ENCODE measurements at places on chromosomes 13 and 19.

DNA sequence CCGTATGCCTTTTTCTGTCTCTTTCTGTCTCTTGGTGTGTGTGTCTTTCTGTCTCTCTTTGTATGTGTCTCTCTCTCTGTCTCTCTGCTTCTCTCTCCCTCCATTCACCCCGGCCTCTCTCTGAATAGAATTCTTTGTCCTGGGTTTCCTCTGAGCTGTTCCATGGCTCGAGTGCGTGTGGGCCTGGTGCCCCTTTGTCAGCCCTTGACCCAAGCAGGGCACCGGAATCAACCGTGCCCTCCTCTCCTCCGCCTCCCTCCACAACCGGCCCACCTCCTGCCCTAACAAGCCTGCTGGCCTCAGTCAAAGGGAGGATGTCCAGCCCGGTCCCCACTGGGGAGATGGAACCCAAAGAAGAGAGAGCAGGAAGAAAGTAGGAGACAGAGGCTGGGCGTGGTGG, 3.2 kb downstream of the AXL start:
- no peak for DNase-seq

DNA sequence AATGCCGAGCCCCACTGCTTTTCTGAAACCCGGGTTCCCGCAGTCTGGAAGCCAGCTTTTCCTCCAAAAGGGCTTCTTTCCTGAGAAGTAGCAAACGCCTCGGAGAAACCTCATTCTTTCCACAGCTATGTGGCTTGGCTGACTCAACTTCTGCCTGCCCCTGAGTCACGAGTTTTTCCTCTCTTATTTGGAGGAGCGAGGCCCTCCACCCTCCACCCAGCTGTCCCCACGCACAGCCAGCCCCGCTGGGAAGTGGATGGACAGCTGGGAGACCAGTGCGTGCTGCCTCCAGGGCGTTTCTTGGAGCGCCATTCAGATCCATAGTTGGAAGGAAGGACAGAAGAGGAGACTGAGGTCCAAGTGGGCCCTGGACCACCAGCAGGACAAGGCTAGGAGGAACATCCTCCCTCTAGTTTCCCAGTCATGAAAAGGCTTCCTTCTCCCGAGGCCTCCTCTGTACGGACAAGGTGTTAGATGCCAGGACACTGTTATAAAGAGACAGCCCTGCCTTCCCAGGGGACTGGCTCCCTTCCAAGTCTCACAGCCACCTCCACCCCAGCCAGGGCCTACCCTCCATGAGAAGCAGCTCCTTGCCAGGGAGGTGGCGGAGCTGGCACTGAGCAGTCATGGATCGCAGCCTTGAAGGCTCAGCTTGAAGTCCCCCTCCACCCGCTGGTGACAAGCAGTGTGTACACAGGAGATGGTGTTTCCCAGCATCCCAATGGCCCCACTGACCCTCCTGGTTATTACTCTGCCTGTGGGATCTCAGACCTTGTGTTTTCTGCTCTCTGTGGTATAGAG, 2.5 kb upstream of the PLEKHF1 start:
- peak; percentile 87 for DNase-seq

GRCh38 chr13:27027086-27027667, 144.4 kb downstream of the USP12 start:
- DNase-seq: no peak

GRCh38 chr13:44211704-44212346, 161.8 kb upstream of the SERP2 start:
- no peak for DNase-seq

DNA sequence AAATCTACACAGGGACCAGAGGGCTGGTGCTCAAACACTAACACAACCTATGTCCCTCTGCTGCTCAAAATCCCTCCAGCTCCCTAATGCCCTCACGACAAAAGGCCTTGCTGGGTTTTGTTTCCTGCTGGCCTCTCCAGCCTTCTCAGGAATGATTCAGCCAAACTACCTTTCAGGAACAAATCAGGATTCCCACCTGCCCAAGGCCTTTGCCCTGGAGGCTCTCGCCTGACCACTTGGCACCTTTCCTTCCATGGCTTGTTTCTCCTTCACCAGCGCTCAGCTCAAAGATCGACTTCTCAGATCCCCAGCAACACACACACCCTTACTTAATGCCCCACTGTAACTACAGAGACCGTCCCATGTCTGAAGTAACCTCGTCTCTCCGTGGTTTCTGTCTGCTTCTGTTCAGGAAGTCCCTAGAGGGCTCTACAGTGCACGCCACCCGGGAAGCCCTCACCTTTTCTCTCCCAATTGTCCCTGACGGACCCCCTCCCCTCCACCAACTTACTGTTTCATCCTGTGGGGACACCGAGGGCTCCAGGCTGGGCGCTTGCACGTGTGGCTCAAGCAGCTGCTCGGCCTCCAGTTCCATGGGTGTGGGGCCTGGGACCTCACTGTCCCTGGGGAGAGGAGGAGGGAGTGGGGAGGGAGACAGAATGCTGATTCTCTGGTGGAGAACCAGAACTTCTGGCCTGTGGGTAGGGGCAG, 3.2 kb upstream of the SIX5 start:
- DNase-seq: no peak

DNA sequence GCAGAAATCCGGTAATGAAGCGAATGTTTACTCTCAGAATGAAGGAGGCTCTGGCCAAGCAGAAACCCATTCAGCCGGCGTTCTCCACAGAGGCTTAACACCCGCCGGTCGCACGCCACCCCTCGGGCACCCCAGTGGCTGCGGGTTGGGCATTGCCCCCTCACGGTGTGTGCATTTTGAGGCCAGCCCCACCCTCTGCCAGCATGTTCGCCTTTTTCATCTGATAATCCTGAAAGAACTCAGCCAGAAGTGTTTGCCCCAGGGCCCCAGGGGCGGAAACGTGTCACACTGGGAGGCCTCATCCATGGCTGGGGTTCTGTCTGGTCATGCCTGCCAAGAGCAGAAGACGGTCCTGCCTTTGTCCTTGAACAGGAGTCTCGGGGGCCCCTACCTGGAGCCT, 34.2 kb downstream of the COMP start:
- DNase-seq: no peak

DNA sequence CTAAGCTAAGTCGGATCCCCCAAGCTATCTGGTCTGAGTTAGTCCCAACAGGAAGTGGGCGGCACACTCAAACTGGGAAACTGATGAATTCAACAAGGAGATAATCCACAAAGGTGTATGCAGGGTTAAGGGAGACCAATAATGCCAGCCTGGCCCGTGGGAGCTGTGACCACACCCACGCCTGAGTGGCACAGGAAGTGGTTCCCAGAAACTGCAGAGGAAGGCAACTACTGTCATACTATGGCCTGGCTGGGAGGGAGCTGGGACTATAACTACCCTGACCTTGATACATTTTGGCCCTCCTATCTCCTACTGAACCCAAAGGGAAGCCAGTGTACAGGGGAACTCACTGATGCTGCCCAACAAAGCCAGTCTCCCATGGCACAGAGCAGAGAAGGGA, 85.5 kb upstream of the TDRD3 start:
- no peak for DNase-seq

- DNase-seq: peak; percentile 32
Measured at GRCh38 chr19:53102756-53103233, 427 bp downstream of the ZNF160 start.

DNA sequence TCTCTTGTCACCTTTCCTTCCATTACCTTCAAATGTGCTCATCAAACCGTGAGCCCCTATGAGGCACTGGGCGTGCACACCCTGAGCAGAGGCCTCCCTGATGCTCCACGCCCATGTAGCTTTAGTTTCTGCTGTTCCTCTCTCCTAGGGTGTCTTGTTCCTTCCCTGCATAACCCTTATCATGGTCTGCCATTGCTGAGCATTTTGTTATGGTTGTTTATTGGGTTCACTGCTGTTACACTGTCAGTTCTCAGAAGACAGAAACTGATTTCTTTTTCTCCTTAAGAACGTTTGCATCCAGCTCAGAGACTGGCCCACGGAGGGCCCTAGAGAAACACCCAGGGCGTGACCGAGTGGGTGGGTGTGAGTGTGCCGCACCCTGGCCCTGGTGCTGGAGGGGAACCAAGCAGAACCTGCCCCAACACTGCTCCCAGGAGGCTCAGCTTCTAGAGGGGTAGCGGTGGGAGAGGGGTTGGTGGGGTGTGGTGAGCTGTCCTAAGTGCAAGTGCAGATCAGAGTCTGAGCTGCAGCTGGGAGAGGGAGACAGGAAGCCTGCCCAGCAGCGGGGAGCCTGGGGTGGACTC, 61.4 kb upstream of the URI1 start:
- no peak for DNase-seq

- no peak for DNase-seq
Measured at GRCh38 chr19:16594131-16594586, 21.9 kb upstream of the SLC35E1 start.

- DNase-seq: no peak
Measured at GRCh38 chr19:33440241-33440640, 66.7 kb downstream of the CEBPG start.

- no peak for DNase-seq
Measured at GRCh38 chr19:43820098-43820883, 6.8 kb upstream of the ZNF283 start.

GRCh38 chr19:3575260-3575741, 2.6 kb downstream of the HMG20B start:
- no peak for DNase-seq

GRCh38 chr13:111429064-111429558, 108.7 kb downstream of the TEX29 start:
- DNase-seq: peak; percentile 39

GRCh38 chr19:38679839-38680238, 32.4 kb downstream of the ACTN4 start:
- DNase-seq: peak; percentile 75

DNA sequence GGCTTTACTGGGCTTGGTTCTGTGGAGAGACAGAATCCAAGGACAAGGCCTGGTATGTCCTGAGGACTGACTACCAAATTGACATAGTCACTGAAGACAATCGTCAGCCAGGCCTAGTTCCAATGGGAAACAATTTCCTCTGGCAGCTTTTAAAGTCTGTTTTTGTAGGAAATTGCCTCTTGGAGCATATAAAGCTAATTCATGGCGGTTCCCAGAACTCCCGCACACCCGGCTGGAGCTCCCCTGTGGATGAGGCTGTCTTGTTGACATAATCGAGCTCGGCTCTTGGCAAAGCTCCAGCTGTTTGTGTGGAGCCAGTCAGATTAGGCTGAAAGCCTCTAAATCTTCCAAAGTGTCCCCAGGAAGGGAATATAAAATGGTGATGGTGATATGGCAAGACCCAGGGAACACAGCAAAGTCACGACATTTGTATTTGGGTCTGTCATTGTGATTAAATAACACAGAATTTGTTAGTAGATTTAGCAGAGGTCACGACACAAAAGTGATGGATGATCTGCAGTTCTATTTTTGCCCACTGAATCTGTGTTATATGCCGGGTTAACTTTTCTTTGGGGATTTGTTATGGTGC, 395.0 kb downstream of the PCDH9 start:
- no peak for DNase-seq

DNA sequence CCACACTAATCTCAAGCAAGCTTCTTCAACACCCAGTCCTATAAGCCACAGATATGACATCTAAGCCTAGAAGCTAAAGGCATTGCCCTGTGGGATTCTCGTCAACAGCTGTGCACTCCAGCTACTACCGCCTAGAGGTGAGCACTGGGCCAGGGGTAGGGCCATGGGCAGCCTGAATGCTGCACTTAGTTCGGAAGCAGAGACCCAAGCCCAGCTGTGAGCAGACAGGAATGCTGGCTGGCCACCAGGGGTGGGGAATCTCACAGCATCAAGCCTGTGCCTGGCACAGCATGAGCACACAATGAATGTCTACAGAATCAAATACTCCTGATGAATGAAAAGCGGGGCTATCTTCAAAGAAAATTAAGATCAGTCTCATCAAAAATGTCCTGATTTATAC, 167.5 kb upstream of the UBL3 start:
- no peak for DNase-seq

GRCh38 chr19:46533078-46533620, 37.5 kb upstream of the PNMA8B start:
- no peak for DNase-seq

DNA sequence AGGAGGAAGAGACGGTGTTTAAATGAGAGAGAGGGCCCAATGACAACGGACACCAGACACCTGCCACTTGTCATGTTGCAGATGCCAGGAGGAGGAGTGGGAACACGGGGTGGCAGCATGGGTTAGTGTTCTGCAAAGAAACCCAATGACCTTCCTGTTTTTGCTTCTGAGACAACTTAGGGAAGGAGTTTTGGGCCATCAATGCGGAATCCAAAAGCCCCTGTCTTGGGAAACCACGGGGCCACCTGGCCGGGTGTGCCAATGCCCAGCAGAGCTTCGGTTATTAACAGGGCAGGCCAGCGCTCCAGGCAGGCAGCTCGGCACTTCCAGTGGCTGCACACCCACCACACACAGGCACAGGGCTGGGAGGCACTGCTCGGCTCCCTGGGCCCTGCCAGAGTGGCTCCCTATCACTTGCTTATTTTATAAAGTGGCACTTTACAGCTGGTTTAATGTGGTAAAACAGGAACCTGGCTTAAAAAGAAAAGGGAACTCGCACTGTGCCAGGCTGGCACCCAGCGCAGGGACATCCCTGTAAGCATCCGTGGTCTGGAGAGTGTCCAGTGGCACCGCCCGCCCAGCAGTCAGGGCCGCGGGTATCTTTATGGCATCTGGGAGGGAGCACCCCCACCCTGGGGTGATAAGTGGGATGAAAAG, 19.1 kb downstream of the ELL start:
- peak; percentile 29 for DNase-seq

DNA sequence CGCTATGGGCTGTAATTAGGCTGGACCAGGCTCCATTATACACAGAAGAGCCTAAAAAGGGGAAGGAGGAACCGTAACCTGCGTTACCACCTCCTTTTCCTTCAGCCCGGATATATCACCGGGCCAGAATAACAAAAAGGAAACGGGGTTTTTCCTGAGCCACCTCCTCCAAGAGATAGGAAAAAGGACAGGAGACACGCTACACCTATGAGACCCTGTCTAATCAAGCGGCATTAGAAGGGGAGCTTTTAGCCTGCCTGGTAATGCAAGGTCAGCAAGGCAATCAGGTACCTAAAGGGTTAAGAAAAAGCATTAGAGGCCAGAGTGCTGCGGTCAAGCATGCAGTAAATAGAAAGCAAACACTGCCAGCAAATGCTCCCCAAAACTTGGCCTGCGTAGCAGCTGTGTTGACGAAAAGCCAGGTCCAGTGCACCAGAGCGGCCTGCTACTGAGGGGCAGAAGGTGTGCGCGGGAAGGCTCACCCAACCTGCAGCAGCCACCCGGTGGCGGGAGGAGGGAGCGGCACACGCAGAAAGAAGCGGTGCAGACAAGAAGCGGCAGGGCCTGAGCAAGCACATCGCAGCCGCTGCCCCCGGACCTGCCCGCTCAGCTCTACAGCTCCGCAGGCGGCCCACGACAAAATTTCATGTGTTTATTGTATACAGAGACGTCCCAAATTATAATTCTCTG, 1466.1 kb downstream of the UQCRFS1 start:
- DNase-seq: no peak

GRCh38 chr19:6271251-6271650, 8.5 kb downstream of the MLLT1 start:
- DNase-seq: no peak

GRCh38 chr13:102928941-102929675, 83.3 kb downstream of the ERCC5 start:
- no peak for DNase-seq

- no peak for DNase-seq
Measured at GRCh38 chr19:397941-398706, 10.8 kb downstream of the C2CD4C start.

GRCh38 chr13:94020426-94020825, 459.1 kb downstream of the DCT start:
- DNase-seq: no peak

Measured in A172 (cell line).